ENCODE measurements at places on chromosomes 13 and 19.

- no peak for DNase-seq
These were observed 29.8 kb downstream of the KL start for GRCh38 chr13:33045851-33046592.

DNA sequence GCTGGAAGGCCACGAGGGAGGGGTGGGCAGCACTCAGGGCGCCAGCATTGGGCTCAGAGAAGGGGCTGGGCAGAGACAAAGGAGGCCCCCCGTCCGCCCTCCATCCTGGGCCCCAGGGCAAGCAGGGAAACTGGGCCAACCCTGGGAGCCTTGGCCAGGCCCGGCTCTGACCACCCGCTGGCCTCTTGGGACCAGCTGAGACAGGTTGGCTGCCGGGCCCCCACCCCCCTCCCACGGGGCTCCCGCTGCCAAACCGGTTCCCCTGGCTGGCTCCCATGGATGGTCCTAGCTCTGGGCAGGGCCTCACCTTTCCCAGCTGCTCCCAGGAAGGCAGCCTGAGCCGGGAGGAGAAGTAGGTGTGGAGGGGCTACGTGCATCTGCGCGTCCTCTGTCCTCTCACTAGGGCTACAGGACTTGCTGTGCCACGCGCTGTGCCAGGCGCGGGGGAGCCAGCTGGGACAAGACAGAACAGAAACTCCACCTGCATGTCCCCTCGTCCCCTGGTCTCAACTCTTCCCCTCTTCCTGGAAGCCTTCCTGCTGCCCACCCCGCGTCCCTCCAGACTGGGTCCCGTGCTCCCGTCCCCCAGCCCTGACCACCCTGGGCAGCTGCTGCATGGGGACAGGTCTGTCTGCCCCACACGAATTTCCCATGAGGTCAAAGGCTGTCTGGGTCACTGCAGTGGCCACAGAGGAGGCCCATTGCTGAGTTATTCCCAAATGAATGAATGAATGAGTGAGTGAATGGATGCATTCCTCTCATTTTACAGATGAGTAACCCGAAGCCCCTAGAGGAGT lies 29.1 kb upstream of the NCCRP1 start:
- DNase-seq, result no peak

DNA sequence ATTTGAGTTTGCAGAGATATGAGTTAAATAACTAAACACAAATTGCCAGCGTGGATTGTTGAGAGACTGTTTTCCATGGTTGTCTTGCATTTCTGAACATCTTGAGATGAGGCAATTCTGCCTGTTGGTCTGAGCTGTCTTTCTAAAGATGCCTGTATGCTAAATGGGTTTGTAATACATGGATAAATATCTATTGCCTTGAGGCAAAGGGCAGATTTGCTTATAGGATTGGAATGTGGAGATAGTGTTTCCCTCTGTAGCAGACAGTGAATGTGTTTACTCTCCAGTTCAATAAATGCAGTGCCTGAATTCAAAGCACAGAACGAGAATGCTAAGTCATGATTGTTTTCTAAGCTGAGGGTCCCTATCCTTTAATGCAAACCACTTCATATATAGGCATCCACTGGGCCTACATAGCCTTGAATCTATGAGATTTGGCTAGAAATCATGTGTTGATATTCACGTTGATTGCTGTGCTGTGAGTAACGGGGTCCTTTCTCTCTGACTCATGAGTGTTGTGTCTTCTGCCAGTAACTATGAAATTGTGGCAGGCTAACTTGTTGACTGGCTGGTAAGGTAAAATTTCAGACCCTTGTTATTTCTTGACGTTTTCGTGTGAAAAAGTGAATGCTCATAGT lies 2554.8 kb downstream of the PCDH9 start:
- DNase-seq, result no peak

DNA sequence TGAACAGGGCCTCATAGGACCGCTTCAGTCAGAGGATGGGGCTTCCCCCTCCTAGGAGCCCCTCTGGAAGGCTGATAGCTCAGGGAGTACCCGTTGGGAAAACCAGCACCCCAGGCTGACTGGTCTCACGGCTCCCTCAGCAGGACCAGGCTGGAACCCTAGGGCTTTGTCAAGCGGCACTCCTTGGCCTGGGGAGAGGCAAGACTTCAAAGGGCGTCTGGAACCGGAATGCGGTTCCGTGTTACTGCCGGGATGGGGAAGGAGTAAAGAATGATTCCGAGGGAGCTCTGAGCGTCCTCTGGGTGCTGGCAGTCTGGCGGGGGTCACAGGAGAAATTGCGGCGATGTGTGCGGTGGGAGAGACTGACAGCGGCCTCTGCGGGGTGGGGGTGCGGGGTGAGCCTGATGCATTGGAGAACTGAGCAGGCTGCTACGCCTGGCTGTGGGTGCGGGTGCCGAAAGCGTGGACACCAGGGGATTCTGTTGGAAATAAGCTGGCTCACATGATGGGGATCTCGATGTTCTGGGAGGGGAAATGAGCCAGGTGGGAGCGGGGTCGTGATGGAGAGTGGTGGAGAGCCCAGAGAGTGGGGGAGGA lies 1.9 kb downstream of the COX6B2 start:
- no peak for DNase-seq

GRCh38 chr13:109374609-109375200 lies 411.7 kb downstream of the IRS2 start:
- DNase-seq, result no peak

- no peak for DNase-seq
These were observed 89.1 kb downstream of the CAB39L start for GRCh38 chr13:49354719-49355118.

DNA sequence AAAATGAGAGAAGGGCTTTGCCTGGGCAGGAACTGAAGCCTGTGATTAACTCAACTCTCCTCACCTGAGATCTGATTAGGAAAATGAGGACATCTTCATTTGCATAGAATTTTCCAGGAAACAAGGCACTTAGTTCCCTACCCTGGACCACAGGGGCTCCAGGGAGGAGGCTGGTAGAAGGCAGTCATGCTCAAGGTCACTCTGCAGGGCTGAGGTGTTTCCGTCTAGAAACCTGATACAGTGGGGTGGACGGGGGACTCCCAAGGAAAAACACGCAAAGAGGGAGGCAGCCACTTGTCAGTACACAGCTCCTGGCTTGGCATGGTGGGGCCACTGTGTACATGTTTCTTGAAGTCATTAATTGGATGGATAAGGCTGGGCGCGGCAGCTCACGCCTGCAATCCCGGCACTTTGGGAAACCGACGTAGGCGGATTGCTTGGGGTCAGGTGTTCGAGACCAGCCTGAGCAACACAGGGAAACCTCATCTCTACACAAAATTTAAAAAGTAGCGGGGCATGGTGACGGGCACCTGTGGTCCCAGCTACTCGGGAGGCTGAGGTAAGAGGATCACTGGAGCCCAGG lies 6.0 kb downstream of the KLK14 start:
- DNase-seq, result no peak

DNA sequence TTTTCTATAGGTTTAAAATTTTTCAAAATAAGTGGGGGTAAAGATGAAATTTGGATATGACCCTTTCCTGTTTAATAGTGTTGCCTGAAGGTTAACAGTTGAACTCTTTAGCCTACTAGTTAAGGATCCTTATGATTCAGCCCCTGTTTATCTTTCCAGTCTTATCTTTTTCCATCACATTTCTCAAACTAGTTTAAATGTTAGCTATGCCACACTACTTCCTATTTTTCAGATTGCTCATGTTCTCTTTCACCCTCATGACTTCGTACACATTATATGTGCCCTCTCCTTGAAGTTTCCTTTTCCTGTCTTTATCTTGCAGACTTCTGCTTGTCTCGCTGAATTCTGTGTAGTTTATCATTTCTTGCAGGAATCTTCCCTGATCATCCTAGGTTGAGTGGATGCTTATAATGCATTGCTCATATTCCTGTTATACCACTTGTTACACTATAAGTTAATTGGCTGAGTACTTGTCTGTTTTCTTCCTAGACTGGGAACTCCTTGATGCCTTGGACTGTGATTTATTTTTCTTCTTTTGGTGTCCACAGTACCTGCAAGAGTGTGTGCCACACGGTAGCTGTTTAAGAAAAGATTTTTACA lies 86.7 kb downstream of the FNDC3A start:
- no peak for DNase-seq

DNA sequence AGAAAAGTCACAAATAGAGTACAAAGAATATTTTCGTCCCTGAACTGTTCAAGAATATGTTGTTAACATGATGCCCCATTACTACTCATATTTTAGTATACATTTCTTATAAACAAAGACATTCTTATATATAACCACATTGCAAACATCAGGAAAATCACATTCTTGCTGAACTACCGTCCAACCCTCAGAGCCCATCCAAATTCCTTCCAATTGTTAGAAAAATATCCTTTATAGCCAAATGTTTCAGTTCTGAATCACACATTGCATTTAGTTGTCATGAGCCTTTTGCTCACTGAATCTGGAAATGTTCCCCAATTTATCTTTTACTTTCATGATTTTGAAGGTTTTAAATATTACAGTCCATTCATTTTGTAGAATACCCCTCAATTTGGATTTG lies 467.8 kb upstream of the ARGLU1 start:
- DNase-seq, result no peak

DNA sequence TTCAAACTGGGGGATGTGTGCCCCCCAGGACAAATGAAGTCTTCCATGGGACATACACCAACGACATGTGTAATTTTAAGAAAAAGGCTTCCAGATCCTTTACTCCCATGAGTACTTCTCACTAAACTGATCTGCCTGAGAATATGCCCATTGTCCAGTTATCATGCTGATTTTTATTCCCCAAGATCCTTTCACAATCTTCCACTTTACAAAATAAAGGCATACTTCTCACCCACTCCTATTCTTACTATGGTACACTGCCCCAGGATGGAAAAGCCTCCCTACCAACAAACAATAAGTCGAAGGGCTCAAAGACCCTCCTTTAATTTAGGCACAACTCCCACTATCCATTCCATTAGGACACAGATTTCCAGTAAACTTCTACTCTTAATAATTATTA lies 3.5 kb downstream of the SPART start:
- no peak for DNase-seq

DNA sequence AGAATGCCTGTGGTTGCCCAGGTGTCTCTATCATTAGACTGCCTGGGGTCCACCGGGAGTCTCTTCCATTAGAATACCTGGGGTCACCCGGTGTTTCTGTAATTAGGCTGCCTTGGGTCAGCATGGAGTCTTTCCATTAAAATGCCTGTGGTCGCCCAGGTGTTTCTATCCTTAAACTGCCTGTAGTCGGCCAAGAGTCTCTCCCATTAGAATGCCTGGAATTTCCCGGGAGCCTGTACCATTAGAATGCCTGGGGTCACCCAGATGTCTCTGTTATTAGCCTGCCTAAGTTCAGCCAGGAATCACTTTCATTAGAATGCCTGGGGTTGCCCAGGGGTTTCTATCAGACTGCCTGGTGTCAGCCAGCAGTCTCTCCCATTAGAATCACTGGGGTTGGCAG lies 1492.8 kb downstream of the UQCRFS1 start:
- no peak for DNase-seq

- DNase-seq, result no peak
These were observed 40.9 kb upstream of the VSTM2B start for GRCh38 chr19:29484876-29485275.

DNA sequence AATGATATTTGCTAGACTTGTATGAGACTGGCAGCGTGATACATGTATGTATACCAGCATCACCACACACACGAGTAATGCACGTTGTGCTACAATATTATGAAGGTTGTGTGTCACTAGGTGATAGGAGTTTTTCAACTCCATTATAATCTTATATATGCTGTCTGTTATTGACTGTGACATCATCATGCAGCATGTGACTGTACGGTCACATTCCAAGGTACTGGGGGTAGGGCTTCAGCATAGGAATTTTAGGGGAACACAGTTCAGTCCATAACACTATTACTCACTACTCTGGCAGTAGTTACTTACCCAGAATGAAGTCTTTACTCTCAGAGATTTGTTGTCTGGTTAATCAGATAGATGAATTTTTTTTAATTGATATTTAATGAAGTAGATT lies 91.1 kb downstream of the CDK8 start:
- DNase-seq, result no peak

DNA sequence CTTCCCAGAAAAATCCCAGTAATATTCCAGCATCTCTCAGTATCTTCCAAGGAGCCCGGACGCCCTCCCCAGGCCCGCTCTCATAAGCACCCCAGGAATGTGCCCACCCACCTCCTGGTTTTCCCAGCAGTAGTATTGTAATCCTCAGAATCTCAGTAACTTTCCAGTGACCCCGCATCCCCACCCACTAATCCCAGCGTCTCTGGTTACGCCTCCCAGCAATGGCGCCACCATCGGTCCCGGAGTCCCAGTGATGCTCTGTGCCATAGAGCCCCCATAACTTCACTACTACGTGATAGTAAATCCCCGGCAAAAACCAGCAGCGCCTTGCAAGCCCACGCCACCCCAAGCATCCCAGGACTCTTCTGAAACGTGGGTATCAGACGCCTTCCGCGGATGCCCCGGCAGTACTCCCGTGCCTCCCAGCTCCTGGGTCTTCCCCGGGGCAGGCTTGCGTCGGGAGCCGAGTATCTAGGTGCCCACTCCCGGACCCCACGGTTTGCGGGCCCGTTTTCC lies 928 bp upstream of the PNPLA6 start:
- peak; percentile 45 for DNase-seq

GRCh38 chr19:2302319-2303210 lies 5.4 kb downstream of the LINGO3 start:
- DNase-seq, result peak; percentile 44

DNA sequence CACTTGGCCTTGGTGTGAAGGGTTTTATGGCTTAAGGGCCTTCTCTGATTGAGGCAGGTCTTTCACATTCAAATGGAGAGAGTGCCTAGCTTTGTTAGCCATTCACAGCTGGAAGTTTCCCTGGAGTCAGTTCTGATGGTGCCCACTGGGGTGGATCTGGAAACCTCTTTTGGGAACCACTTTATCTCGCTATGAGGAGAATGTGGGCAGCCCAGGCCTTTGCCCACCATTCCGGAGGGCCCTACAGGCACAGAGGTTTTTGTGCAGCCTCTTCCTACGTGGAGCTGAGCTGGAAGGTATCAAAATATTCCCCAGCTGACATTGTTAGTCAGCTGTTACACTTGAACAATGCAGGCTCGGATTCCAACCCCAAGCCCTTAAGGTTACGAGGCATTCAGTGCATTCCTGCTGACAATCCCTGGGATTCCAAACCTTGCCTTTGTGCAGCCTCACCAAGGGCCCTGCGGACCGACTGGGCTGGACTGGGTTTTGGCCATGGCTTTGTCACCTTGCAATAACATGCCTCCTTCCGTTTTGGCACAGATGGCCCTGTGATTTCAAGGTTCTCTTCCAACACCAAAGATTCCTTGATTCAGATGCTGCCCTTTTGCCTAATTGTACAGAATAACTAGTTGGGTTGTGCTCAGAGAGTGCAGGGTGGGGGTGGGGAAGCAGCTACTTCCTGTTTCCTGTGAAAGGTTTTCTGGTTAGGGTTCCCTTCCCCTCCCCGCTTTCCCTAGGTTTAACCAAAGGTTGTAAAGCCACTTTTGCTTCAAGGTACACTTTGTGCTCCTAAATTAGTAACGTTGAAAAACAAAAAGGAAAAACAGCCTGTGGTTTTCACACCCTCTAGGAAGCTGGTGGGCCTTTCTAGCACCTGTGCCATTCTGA lies 27.0 kb downstream of the SAE1 start:
- peak; percentile 26 for DNase-seq

GRCh38 chr13:109728791-109729731 lies 57.3 kb downstream of the IRS2 start:
- DNase-seq, result no peak

- no peak for DNase-seq
These were observed 138.8 kb upstream of the RNF113B start for GRCh38 chr13:98315902-98316301.

- DNase-seq, result peak; percentile 100
These were observed 563 bp upstream of the TOMM40 start for GRCh38 chr19:44890366-44891015.
